A549 treated with Mapracorat at 1 μM for 4 hours (cell line): ENCODE measurements at places on chromosomes 1 and 21. TPM values are rescaled to one million over a fixed set of nuclear protein-coding genes. Genes with fewer than 3 reads are reported as not detected.

The PSRC1 gene
- 16.3 to 25.3 TPM (median 22.6 TPM) in 5 replicates for total RNA-seq

The DENND4B gene
- 25.0 to 37.8 TPM (median 32.5 TPM) in 5 replicates for total RNA-seq

The OR2T11 gene
- total RNA-seq, result not detected in 5 replicates

The JAM2 gene
- total RNA-seq, result not detected in 5 replicates

The BATF3 gene
- 25.3 to 38.1 TPM (median 36.0 TPM) in 5 replicates for total RNA-seq

The RRP15 gene
- 24.6 to 31.6 TPM (median 29.8 TPM) in 5 replicates for total RNA-seq

The TFF1 gene
- total RNA-seq, result 22.1 to 31.3 TPM (median 26.8 TPM) in 5 replicates

The TMEM61 gene
- total RNA-seq, result 0.49 to 0.86 TPM (median 0.63 TPM) in 5 replicates

The PRR9 gene
- not detected in 5 replicates for total RNA-seq

The MTOR gene
- total RNA-seq, result 12.3 to 14.4 TPM (median 13.3 TPM) in 5 replicates

The RIPK4 gene
- 14.7 to 21.0 TPM (median 17.9 TPM) in 5 replicates for total RNA-seq

The NEK2 gene
- total RNA-seq, result 34.9 to 45.6 TPM (median 44.5 TPM) in 5 replicates

The ITGB3BP gene
- 22.2 to 27.5 TPM (median 23.5 TPM) in 5 replicates for total RNA-seq

The AADACL3 gene
- not detected in 5 replicates for total RNA-seq

The AGMAT gene
- total RNA-seq, result 5.1 to 7.7 TPM (median 7.4 TPM) in 5 replicates

The MYOG gene
- total RNA-seq, result not detected in 5 replicates

The SLC16A4 gene
- 25.7 to 37.3 TPM (median 31.4 TPM) in 5 replicates for total RNA-seq

The ANGPTL7 gene
- total RNA-seq, result not detected in 5 replicates

The MROH7 gene
- total RNA-seq, result not detected in 5 replicates
